ENCODE measurements at places on chromosomes 11 and 22.
A peak's percentile ranks its signal among the peaks of the same experiment; 100 is the strongest.

- no peak for DNase-seq
Measured at GRCh38 chr22:29061773-29062172, at the start of gene C22orf31. Gene C22orf31 (minus strand): TSS chr22:29061831. CDS start chr22:29061792, 39 bp downstream.

DNA sequence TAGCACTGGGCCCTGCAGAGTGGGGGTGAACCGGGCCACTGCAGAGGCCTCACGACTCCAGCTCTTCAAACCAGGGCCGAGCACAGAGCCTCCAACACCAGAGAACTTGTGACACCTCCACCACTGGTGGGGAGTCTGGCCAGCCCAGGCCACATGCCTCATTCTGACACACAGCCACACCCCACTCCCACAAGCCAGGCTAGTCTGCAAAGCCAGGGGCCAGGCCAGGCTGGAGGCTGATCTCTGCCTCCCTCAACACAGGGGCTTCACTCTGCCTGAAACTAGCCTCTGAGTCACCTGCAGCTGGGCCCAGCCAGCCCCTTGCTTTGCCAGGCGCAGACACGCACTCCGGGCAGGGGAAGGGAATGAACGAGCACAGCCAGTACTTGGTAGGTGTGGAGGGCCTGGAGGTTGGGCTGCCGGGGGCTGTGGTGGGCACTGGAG lies 102.9 kb downstream of the MED15 start:
- no peak for DNase-seq

DNA sequence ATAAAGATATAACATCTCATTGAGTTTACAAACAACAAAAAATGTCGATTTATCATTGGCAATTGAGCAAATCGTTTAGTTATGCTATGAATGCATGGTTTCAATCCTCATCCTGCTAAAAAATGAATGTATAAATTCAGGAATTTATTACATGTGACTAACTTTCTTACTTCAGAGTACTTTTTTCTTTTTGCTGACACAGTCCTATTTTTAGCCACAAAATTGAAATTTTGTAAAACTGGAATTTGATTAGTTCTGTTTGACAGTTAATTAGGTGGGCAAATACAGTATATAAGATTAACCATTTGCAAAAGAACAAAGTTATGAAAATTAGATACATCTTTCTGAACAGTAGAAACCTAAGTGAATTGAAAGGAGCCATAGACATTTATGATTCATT lies 925.0 kb upstream of the CHORDC1 start:
- DNase-seq = no peak

- DNase-seq = no peak
Measured at GRCh38 chr22:29606320-29606719, 2.9 kb downstream of the NF2 start.

DNA sequence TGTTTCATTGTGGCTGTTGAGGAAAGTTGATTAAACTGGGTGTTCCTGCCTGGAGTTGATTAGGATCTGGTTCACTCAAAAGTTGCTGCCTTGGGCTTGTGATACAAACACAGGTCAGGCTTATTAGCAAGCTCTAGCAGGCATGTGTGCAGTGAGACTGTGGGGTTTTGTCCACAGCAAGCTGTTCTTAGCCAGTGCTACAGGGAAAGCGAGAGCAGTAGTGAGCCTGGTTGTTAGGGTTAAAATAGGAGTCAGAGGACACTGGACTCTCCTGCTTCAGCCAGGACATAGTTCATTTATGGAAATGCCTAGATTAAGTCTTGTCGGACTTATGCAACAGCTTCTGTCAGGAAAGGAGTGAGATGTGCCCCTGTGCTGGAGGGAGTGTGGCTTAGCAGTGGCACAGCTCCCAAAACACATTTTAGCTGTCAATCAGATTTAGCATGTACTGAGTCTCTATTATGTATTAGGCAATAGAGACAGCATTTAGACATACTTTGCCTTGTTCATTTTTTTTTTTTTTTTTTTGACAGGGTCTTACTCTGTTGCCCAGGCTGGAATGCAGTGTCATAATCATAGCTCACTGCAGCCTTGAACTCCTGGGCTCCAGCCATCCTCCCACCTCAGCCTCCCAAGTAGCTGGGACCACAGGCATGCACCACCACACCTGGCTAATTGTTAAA lies 8.7 kb downstream of the SNRPD3 start:
- DNase-seq = no peak

- no peak for DNase-seq
Measured at GRCh38 chr11:72189455-72190250, 2.3 kb upstream of the FOLR1 start.

DNA sequence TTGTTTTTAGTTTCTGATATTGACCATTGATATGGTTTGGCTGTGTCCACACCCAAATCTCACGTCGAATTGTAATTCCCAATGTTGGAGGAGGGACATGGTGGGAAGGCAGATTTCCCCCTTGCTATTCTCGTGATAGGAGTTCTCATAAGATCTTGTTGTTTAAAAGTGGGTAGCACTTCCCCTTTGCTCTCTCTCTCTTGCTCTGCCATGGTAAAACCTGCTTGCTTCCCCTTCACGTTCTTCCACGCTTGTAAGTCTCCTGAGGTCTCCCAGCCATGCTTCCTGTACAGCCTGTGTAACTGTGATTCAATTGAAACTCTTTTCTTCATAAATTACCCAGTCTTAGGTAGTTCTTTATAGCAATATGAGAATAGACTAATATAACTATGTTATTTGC lies 203.6 kb upstream of the CHORDC1 start:
- DNase-seq = no peak

DNA sequence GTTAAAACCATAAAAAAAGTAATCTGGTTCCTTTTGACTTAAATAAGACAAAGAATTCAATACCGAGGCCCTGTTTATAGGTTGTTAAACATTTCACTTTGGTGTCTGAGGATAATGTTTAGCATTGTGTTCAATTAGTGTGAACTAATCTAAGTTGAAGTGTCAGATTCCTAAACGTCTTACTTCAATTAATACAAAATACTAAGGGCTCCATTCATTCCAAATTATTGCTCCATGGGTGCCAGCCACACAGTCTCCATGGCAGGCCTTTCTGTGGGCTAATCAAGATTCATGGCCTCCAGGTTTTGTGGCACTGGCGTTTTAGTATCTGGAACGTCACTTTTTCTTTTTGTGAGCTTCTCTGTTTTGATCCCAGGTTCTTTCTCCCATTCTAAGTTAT lies 89.4 kb downstream of the TMEM135 start:
- DNase-seq = no peak

GRCh38 chr11:75388386-75389275 lies 10.7 kb upstream of the RPS3 start:
- DNase-seq = peak; percentile 14

DNA sequence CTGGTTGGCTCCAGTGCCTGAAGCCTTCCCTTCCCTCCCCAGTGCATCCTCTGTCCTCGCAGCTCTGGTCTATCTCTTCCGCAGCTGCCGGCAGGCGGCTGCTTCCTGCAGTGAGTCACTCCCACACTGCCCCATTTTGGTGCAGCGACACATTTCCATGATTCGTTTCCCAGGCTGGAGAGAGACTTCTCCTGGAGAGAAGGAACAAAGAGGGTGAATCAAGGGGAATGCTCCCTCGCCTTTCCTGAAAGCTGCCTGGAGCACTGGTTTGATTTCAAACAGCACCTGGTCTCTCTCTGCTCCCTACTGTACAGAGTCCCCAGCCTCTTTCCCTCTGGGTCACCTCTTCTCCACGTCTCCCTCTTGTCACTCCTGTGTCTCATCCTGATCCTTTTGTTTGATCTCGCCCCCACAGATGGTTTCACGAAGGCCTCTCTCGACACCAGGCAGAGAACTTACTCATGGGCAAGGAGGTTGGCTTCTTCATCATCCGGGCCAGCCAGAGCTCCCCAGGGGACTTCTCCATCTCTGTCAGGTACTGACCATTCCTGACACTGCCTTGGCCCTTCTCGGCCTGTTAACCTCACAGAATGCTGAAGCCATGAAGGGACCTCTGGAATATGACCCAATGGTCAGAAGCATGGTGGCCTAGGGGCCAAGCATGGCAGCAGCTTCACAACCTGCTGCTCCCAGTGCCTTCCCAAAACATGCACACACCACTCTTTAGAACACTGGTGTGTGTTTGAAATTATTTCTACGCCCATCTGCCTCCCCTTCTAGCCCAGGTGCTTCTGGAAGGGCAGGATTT lies at the start of gene TMA7B:
TMA7B (plus strand) TSS at position 758 of the 808 bp plus-strand sequence. CDS start 3,978 bp downstream, outside the sequence.
- no peak for DNase-seq

- no peak for DNase-seq
Measured at GRCh38 chr11:13222285-13222684, 55.3 kb upstream of the BMAL1 start.

DNA sequence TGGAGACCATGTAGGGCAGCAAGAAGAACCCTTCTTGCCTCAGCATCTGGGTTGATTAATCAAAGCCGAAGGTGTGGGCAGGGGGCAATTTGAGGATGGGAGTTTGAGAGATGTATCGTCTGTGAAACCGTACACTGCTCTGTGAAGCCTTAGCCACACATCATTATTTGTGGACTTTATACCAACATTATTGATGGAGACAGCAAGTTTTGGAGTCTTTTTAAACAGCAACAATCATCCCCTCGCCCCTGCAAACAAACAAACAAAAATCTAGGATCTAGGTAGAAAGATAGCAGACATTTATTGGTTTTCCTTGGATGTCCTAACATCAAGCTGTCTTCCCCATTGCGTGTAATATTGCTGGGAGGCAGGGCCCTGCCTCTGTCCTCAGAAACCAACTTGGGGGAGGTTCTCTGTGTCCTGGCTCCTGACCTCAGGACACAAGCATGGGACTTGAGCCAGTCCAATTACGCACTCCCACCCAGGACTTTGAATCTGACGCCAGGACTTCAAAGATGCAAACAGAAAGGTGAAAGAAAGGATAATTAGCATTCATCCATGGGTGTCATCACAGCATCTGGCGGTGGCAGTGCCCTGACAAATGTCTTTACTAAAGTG lies 61.6 kb upstream of the PLET1 start:
- no peak for DNase-seq

DNA sequence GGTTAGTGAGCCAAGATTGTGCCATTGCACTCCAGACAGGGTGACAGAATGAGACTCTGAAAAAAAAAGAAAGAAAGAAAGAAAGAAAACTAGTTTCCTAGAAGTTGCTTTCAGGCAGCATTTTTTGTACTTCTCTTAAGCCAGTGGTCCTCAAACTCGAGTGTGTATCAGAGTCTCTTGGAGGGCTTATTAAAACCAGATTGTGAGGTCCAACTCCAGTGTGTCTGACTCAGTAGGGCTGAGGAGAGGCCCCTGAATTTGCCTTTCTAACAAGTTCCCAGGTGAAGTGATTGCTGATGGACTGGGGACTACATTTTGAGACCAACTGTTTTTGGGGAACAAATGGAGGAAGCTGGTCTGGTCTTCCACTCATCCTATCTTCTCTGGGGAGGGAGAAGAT lies 57.5 kb upstream of the VSTM5 start:
- no peak for DNase-seq

- DNase-seq = no peak
Measured at GRCh38 chr22:26546282-26546681, 34.0 kb upstream of the TFIP11 start.

- DNase-seq = no peak
Measured at GRCh38 chr11:74822170-74822569, 73.5 kb downstream of the RNF169 start.

GRCh38 chr11:110524238-110524637 lies 94.5 kb downstream of the FDX1 start:
- no peak for DNase-seq

- no peak for DNase-seq
Measured at GRCh38 chr11:225734-226453, 10.2 kb downstream of the SIRT3 start.

DNA sequence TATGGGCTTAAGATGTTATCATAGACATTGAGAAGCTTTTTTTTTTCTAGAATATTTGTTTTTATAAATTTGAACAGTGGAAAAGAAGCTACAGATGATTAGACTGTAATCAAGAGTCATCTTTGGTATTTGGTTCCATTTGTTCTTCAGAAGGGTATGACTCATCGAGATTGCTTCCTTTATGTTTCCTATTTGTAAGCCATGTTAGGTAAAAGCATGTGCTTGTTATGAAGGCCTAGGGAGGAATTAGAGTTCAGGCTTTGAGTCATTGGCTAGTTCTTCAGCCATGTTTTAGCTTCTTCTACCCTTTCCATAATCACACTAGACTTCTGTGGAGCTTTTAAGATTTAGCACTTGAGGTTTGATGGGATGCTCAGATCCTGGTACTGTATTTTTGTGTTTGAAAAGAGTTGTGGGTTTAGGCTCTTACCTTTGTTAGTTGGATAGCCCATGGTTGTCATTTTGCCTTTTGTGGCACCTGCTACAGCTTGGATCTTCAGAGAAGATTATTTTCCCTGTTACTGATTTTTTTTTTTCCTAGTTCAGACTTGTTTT lies 44.3 kb downstream of the POLD3 start:
- no peak for DNase-seq

DNA sequence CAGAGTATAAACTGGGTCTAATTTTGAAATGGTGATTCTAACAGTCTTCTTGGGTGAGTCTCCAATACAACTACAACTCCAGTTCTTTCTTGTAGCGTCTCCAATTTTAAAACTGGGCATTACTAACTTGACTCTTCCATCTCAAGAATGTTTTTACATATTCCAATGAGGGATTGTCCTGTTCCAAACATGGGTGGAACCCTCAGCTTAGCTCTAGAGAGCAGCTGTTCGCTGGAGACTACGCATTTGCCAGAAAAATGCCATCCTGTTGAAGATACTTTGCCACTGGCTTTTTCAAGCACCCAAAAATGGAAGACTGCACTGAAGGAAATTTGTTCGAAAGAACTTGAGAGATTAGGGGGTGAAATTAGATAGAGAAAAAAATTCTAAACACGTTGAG lies 870.0 kb downstream of the NTM start:
- DNase-seq = no peak

DNA sequence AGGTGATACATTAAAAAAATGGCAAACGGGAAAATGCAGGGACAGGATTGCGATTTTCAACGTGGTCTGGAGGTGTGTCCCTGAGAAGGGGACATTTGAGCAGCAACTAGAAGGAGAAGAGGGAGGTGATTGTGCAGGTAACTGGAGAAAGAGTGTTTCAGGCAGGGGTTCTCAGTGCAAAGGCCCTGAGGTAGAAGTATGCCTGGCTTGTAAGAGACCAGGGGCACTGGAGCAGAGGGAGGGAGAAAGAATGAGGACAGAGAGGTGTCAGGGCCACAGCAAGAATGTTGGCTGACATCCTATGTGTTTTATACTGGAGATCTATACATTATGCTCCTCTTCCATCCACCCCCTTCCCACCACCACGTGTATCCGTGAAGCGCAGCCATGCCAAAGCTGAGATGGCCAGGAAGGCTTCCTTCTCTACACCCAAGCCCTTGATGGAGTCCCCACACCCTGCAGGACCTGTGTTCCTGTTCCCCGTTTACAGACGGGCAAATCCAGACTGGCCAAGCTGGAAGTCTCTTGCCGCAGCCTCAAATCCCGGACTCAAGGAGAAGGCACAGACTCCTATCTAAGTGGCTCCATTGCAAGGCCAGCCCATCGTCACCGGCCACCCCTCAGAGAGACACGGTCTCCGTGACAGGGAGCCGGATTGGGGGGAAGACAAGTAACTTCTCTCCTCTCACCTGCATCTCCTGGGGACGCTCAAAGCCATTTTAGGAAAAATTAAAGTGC lies 416.1 kb downstream of the MN1 start:
- DNase-seq = no peak

GRCh38 chr11:46047520-46047919 lies 73.7 kb downstream of the PHF21A start:
- no peak for DNase-seq

GRCh38 chr11:77851503-77851902 lies 30.6 kb downstream of the AAMDC start:
- no peak for DNase-seq

GRCh38 chr11:69968396-69969347 lies 109.4 kb upstream of the ANO1 start:
- no peak for DNase-seq
